CD4-positive, alpha-beta T cell treated with Interleukin-17A for 4 hours (primary cell): ENCODE measurements at places on chromosomes 4 and X.

DNA sequence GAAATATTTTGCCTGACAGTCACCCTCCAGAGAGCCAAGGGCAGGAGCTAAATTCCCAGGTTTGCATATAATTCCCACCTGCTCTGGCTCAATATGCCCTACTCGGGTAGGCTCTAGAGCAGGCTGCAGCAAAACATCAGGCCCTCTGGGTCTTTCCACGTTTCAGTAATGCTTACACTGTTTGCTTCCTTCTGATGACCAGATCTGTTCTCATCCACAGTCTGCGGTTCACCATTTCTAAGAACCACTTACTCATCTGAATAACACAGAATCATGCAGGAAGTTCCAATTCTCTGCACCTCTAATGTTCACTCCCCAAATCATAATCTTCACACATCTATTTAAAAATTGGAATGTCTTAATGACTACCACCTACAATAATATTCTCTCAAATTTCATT lies 141.4 kb downstream of the PPP3CA start:
- DNase-seq, result peak; percentile 47

DNA sequence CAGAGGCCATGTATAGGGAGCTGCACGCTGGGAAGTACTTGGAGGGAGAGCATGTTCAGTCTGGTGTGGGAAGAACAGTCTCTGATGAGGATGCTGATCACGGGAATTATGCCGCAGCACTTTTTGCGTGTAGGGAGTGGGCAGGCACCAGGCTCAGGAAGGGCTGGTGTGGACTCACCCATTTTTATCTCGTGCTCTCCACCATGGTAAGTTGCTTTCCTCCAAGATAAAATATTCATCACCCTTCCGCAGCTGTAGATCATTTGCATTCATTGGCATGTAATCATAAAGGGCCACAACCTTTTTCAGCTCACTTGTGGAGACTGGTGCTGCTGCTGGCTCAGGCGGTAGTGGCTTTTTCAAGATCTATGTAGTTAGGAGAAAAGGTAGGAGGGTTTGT lies 11.8 kb upstream of the TIMM8A start:
- DNase-seq, result no peak

- DNase-seq, result peak; percentile 55
Observed at GRCh38 chr4:3041192-3042142, 32.9 kb downstream of the HTT-AS start.

DNA sequence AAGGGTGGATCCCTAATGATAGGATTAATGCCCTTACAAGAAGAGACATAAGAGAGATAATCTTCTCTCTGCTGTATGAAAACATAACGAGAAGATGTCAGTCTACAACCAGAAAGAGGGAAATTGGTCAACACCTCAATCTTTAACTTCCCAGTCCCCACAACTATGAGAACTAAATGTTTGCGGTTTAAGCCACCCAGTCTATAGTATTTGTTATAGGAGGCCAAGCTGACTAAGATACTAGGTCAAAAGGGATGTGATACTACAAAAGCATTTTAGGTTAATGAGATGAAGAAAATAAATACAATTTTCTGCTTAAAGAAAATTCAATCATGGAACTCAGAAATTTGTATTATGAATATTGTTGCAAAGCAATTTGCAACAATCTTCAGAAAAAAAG lies 55.4 kb upstream of the LHFPL1 start:
- DNase-seq, result no peak

GRCh38 chr4:181674315-181674875 lies 568.8 kb upstream of the TENM3 start:
- DNase-seq, result no peak

- DNase-seq, result no peak
Observed at GRCh38 chr4:1572964-1573720, 111.0 kb downstream of the FAM53A start.

DNA sequence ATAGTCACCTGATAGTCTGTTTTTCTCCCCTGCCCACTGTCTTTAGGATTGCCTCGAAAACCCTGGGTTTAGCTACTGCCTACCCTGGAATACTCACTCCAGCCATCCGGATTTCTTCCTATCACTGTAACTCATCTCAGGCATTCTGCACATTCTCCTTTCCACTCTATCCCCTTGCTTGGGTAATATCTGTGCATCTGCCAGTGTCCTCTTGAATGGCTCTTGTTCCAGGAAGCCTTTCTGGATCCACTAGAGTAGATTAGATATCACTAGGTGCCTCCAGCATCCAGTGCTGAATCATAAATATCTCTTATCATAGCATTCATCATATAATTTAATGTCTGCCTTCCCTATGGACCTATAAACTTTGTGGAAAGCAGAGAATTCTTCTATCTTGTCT lies 17.1 kb upstream of the GALNT7 start:
- no peak for DNase-seq

GRCh38 chr4:61200187-61200915 lies at the start of gene ADGRL3:
Gene ADGRL3, plus strand, starts transcription at chr4:61200326.
- no peak for DNase-seq

DNA sequence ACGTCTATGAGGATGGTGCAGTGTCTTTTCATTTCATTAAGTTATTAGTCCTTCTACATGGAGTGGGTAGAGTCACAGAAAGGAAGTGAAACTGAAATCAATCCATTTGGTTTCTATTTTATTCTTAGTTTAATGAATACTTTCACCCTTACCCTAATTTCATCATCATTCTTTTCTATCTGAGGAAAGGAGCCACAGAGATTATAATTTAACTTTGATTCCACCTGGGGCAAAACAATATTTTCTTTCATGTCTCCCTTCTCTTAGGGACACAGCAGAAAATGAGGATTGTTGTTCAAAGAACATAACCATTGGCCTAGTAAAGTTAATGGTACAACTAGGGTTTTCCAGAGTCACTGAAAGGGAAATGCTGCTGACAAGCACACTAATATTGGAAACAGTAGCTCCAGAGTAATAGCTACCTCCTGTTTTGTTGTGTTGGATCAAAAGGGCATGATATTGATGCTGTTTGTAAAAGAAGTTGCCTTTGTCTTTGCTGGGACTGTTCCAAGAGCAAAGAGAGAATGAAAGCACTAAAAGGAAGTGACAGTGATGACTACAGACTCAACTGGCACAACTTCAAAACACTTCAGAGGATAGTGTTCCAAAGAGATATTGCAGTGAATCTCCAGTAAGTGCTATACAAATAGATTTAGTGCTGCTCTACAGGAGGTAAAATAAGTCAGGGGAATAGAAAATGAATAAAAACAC lies 247.1 kb upstream of the PITX2 start:
- no peak for DNase-seq

DNA sequence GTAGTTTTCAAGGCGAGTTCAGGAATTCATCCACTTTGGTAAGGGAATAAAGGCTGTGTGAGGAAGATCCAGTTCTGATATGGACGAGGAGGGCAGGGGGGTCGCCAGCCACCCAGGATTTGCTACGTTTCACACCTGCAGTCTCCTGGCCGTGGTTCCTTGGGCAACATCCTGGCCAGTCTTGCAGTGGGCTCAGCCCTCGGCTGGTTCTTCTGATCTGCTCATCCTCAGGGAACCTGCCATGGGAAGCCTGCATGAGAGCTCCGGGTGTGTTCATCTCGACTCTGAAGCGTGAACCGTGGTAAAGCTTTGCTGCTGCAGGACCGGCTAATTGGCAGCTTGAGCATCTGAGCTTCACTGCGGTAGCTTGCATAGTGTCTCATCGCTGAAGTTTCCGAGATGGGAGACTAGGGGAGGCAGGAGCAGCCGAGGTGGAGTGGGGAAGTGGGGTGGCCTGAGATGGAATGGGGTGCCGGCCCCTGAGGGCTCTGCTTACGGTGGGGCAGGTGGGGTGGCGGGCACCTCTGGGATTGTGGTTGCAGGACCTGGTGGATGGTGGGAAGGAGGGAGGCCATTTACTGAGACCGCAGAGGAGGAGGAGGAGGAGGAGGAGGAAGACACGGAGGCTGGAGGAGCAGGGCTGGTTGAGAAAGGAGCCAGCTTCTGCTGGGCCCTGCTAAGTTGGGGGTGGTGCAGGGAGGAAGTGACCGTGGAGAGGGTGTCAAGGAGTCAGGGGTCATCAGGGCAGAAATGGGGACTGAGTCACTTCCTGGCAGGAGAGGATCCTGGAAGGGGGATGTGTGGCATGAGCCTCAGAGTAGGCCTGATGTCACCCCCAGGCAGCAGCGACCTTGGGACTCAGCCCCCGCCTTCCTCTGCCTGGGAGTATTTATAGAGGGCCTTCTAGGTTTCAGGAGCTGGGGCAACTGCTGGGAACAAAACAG lies 213.1 kb upstream of the PSAPL1 start:
- no peak for DNase-seq

DNA sequence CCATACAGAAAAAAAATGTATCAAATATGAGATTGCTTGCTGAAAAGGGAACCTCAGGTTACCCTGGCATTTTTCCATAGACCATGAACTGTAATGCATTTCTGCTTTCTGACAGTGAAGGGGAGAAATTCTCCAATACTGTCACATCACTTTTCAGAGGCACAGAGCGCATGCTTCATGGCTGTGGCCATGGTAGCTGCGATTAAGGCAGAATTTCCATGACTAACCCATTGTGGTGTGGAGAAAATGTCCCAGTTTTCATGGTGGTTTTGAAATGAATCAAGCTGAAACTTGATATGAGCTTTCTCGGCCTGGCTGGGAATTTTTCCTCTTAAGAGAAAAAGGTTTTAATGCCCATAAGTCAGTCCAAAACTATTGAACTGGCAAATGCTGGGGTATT lies 39.5 kb upstream of the MAP3K15 start:
- no peak for DNase-seq

DNA sequence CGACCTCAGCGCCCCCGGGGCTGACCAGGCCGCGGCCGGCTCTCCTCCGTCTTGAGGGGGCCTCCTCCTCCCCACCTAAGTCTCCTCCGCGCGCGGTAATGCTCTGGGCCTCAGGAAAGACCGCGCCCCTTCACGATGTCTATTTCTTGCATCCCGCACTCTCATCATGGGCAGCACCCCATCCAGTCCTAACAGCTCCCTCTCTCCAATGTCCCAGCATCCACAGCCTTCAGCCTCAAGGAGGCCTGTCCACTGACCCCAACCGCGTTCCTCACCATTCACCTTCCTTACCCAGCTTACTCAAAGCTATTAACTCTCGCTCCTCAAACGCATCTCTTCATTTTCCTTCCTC lies 77.5 kb downstream of the MAGED4 start:
- DNase-seq, result no peak

GRCh38 chr4:7515390-7515902 lies 80.7 kb upstream of the PSAPL1 start:
- no peak for DNase-seq

- peak; percentile 65 for DNase-seq
Observed at GRCh38 chr4:140052050-140052449, 101.9 kb downstream of the MAML3 start.

DNA sequence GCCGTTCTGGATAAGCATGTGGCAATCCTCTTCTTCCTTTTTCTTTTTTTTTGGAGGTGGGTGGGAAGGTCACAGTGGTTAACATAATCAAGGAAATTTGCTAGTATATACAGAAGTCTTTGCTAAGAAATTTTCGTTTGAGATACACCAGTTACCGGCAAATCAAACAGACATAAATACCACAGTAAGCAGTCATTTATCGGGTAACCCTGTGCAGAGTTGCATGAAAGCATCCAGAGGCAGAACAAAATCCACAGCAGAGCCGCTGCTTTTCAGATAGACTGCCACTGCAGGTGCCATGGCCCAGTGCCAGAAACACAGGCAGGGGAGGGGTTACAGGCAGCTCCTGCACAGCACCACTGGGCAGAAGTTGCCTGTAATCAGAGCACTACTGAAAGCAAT lies 179.1 kb upstream of the MAB21L2 start:
- peak; percentile 24 for DNase-seq

GRCh38 chrX:119189595-119189994 lies 46.5 kb upstream of the PGRMC1 start:
- DNase-seq, result no peak

DNA sequence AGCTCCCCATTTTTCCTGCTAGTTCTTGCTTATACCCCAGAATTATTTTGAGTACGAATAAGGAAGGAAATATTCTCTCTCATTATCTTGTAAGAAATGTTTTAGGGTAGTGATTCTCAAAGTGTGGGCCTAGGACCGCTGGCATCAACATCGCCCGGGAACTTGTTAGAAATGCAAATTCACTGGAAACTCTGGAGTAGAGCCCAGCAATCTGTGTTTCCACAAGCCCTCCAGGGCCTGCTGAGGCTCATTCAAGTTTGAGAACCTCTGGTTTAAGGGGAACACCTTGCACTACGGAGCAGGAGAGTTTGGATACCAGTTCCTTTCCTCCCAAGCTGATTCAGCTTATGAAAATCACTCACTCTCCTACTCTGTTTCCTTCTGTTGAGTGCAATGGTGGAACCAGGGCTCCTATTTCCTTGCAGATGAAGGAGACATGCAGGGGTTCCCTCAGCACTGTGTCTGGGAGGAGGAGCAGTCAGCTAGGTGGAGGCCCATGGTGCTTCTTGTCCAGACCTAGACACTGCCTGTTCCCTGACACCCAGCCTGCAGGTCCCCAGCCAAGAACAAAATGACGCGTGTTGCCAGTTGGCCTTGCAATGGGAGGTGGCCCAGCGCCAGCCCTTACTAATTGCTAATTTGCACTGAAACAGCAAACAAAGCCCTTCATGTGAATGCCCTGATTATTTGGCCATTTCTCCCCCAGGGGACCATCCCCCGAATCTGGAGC lies 68.5 kb downstream of the CYTL1 start:
- DNase-seq, result no peak

GRCh38 chrX:111170017-111170416 lies 74.0 kb downstream of the PAK3 start:
- DNase-seq, result no peak
